ENCODE measurements at places on chromosomes 3 and 15.

GRCh38 chr3:67382536-67382935 lies 271.9 kb downstream of the SUCLG2 start:
- DNase-seq = no peak

- no peak for DNase-seq
Measured at GRCh38 chr3:159263750-159264553, 462.1 kb downstream of the MFSD1 start.

GRCh38 chr3:11375333-11376088 lies 103.3 kb downstream of the ATG7 start:
- no peak for DNase-seq

GRCh38 chr3:103410231-103410630 lies 975.4 kb downstream of the ZPLD1 start:
- no peak for DNase-seq

DNA sequence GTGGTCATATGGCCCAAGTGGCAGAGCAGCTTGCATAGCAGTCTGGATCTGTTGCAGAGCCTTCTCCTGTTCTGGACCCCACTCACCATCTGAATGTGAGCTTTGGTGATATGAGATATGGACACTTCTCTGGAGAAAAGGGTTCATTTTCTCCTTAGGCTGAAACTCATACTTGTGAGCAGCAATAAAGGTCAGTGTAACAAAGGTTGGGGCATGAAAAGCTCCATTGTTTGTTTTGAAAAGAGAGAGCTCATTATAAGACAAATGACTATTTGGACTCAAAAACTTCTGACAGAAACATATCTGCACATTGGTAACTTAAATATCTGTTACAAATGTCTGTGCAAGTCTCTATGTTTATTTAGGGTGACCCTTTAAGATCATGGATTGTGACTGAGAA lies 517.3 kb downstream of the MFSD1 start:
- DNase-seq = no peak

DNA sequence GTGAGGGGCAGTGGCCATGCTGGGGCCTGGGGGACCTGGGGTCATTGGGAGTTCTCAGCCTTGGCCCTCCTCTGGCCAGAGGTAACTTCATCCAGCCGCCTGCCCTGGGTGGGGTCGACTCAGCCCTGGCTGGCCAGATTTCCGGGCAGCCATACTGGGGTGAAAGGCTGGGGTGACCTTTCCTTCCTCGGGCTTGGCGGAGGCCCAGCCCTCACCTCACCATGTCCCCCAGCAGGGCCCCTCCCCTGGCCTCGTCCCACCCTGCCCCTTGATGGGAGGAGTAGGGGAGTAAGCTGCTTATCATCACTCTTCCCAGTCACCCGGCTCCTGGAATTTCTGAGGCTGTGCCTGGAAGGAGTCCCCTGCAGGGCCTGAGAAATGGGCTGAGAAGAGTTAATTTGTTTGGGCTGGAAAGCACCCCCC lies 5.4 kb downstream of the SEMA3F start:
- DNase-seq = no peak

DNA sequence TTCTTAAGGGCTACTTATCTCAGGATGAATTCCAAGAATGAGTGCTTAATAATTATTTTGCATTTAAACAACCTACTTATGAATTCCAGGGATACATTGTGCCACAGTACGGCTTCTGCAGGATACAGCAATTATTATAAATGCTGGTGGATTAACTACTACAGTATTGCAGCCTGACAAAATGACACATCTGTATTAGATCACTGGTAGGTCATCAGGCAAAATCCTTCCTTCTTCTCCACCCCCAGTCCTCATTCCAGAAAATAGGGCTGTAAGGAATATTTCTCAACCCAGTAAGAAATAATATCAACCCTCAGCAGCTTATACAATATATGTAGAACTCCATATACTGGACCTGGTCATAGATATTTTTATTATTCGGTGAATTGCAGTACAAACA lies 79.3 kb upstream of the RORA start:
- DNase-seq = no peak

DNA sequence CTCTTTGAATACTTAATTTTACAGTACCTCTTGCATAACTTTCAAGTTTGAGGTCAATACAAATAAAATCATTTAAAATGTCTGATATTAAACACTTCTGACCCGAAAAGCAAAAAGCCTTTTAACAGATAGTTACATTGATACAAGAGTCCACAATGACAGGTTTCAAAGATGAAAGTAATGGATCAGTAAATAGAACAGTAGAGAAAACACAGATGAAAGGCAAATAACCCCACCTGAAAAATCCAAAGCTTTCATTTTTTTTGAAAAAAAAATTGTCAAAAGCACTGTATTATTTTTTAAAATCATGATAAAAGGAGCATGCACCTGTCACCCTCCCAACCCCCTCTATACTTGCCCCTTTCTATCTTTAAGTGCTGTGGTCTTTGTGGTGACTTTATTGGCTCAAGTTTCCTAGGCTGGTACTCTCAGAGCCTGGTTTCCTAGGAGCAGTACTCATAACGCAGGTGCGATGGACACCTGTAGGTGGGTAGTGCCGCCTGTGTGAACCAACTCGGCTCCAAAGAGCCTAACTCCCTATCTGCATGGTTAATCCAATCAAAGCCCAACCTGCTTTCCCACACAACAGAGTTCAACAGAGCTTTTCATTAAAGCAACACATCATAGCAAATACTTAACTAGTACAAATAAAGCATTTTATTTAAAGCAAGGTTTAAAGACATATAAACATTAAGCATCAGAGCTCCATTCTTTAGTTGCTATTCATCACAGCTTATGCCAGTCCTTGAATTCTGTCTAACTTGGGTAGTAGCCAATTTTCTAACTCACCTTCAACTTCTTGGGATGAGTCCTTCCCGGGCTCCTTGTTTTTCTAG lies 32.2 kb downstream of the LIPC start:
- no peak for DNase-seq

GRCh38 chr15:63668601-63669000 lies 71.4 kb downstream of the FBXL22 start:
- no peak for DNase-seq

DNA sequence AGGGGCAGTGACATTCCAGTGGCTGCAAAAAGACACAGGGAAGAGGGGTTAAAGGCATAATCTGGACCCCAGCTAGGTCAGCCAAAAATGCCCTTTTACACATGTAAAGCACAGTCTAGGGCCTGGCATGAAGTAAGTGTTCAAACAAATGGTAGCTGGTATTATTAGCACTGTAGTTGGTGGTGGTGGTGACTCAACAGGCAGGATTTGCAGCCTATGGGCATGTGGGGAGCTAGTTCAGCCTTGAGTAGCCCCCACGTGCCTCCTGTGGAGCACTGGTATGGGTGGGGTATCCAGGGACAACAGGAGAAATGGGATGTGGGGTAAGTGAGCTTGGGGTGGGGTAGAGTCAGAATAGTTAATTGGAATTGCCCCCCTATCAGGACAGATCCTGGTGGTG lies 27.6 kb downstream of the DNASE1L3 start:
- no peak for DNase-seq

DNA sequence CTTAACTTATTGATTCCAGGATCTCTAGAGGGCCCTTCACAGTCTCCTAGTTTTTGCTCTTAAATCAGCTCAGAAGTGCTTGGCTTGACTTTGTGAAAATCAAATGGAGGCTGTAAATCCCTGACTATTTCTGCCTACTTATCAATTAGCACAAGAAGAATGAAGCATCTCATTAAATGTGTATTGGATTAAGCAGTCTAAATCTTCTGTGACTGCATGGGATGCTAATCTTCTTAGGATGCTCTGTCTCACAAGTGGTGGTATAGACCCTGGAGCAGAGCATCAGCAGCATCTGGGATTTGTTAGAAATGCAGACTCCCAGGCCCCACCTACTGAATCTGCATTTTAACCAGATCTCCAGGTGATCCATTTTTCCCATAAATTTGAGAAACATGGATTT lies 488.7 kb downstream of the AGBL1 start:
- DNase-seq = no peak

DNA sequence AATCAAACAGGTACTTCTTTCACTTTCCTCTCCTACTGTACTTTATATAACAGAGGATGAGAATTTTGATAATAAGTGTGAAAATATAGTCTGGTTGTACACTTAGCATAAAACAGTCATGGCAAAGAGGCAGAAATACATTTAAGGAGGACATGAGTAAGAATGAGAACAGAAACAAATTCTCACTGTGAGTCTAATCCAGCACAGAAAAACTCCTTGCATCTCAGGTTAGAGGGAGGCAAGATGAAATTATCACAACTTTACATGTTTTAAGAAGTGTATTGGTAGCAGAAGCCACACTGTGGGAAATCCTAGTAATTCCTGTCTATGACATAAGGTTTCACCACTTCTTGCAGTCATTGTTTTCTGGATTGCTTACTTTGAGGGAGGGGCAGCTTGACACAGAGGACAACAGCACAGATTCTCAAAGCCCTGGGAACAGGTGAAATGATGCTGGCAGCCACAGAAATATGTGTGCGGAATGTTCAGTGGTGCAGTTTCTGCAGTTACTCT lies 733.6 kb upstream of the GBE1 start:
- DNase-seq = no peak

DNA sequence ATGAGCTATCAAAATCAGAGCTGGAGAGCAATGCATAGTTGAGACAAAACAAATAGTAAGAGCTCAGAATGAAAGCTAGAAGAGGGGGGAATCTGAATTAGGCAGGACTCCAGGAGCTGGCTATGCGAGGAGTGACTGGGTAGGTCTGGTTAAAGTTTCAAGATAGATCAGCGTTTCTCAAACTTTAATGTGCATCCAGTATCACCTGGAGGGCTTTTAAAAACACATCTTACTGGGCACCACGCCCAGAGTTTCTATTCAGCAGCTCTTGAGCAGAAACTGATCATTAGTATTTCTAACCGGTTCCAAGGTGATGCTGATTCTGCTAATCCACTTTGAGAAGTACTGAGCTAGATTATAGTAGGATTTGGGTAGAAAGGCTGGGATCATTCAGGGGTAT lies 96.2 kb upstream of the ACP3 start:
- DNase-seq = no peak

DNA sequence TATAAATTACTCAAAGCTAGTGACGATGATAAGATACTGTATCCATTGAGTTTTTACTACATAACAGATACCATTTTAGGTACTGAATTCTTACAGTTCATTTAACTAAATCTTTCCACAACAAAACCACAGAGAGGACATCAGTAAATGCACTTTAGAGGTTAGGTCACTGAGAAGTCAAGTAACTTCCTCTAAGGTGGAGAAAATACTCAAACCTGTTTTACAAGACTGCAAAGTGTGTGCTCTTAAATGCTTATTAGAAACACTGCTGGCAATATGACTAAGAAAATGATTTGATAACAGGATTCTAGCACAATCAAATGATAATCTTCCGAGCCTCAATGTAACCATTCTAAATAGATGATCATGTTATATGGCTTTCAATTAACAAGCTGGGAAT lies 99.4 kb downstream of the UBE3A start:
- no peak for DNase-seq

Data from ureter (tissue), 1 donor.